Activated CD8-positive, alpha-beta memory T cell treated with anti-CD3 and anti-CD28 coated beads, Interleukin-2, amount 10 ng/mL, durations not matched to agents 7 days and 5 days (primary cell): ENCODE measurements at places on chromosomes 13 and 19. TPM values are rescaled to one million over a fixed set of nuclear protein-coding genes. Genes with fewer than 3 reads are reported as not detected.

Gene ZNF470
- total RNA-seq, result 4.0 TPM

Gene FLT3
- total RNA-seq, result not detected

Gene PPP2R1A
- total RNA-seq, result 168 TPM

Gene ANGPTL8
- not detected for total RNA-seq

Gene ERVV-1
- total RNA-seq, result not detected

Gene AZU1
- not detected for total RNA-seq

Gene OSCAR
- 0.44 TPM for total RNA-seq

Gene CABP5
- not detected for total RNA-seq

Gene URAD
- not detected for total RNA-seq

DNA sequence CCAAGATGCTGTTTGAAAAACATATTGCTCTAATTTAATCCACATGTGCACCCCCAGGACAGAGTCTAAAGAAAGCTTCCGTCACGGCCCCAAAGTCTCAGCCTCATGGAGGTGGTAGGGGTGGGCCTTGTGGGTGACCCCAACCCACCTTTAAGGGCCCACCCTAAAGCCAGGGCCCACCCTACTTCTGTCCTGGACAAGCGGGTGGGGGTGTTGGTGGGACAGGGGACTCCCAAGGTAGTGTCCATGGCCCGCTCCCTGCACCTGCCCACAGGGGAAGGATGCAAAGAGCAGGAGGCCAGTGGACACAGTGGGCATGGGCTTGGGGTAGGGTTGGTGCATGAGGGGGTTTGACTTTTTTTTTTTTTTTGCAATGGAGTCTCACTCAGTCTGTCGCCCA, 66.8 kb downstream of the KCTD15 start:
- no peak for DNase-seq

DNA sequence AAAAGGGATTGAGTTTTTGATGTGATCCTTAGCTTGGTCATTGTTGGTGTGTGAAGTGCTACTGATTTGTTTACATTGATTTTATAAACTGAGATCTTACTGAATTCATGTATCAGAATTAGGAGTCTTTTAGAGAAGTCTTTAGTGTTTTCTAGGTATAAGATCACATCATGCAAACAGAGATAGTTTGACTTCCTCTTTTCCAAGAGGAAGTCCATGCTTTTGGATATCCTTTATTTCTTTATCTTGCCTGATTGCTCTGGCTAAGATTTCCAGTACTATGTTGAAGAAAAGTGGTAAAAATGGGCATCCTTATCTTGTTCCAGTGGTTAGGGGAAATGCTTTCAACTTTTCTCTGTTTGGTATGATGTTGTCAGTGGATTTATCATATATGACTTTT, 561.2 kb upstream of the SLITRK1 start:
- DNase-seq, result no peak

DNA sequence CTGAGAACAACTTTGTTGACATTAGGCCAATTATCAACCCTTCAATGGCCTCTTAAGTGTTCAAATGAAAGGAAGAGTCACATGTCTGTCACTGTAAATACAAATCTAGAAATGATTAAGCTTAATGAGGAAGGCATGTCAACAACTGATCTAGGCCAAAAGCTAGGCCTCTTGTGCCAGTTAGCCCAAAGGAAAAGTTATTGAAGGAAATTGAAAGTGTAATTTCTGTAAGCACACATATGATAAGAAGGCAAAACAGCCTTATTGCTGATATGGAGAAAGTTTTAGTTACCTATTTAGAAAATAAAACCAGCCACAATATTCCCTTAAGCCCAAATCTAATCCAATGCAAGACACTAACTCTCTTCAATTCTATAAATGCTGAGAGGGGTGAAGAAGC, 604.7 kb downstream of the SLITRK6 start:
- no peak for DNase-seq

- DNase-seq, result no peak
These were observed 822 bp downstream of the ADPRHL1 start for GRCh38 chr13:113452466-113452865.

DNA sequence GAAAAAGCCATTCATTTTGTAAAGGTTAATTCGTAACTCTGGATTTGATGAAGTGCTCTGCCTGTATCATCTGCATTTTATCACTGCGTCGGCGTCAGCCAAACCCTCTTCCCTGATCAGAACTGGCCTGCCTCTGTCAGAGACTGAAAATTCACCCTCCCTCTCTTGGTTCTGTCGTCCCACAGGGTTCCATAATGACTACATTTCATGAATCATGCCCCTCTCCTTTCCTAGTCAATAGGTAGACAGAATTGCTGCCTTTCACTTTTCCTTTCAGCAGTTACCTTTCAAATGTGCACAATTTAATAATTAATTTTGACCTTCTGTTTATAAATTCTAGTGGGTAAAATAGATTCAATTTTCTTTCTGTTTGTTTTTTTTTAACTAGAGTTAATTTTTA, 423.4 kb downstream of the RFC3 start:
- DNase-seq, result no peak

- DNase-seq, result no peak
These were observed 1.9 kb upstream of the TMEM59L start for GRCh38 chr19:18610556-18611326.

DNA sequence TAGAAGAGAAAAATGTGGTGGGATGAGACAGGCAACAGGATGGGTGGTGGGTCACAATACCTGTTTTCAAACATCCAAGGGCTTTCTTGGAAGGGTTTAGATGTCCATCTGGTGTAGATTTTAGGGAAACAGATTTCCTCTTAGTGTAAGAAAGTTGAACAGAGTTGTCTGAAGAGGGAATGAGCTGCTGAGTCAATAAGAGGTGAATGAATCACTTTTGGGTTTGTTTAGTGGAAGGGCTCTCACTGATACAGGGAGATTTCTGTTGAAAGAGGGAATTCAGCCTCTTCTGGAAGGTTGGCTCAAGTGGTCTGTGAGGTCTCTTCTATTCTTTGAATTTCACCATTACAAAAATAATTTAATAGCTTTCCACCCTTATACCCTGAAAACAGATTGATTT, 54.6 kb downstream of the LACC1 start:
- no peak for DNase-seq

- DNase-seq, result no peak
These were observed at the start of gene GDF15 for GRCh38 chr19:18385675-18386542. Gene GDF15 (plus strand): TSS chr19:18386158. CDS start chr19:18386190, 32 bp downstream.

DNA sequence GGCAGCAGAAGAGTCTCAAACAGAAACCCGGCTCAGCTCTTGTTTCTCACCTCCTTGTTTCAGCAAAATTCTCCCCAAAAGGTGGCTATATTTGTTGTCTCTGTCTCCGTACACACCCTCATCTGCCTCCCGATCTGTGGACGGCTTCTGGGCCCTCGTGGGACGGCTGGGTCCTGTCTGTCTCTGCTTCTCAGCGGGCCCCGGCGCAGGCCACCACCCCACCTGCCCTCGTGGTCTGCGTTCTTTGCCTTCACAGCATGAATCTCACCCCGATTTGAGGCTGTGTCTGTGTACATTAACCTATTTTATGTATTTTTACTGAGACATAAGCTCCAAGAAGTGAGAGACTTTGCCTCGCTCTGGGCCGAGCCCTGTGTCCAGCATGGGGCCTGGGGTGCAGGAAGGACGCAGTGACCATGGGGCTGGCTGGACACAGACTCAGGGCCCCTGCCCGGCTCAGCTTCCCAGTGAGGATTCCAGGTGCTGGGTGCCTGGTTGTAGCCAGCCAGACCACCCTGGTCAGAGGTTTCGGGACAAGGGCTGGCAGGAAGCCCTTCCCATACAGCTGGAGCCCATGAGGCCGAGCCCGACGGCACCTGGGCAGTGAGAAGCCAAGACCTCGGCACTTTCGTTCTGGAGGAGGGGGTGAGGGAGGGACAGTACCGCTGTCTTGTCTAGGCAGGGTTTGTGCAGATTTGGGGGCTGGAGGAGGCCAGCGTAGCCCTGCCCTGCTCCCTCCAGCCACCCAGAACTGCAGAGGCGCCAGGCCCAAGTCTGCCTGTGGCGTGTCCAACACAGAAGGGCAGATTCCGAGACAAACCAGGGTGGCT, 78.5 kb upstream of the MCF2L start:
- no peak for DNase-seq

- DNase-seq, result no peak
These were observed 2.2 kb upstream of the FREM2 start for GRCh38 chr13:38684714-38685113.

- DNase-seq, result no peak
These were observed 14.2 kb downstream of the CACNA1A start for GRCh38 chr19:13492128-13492527.

DNA sequence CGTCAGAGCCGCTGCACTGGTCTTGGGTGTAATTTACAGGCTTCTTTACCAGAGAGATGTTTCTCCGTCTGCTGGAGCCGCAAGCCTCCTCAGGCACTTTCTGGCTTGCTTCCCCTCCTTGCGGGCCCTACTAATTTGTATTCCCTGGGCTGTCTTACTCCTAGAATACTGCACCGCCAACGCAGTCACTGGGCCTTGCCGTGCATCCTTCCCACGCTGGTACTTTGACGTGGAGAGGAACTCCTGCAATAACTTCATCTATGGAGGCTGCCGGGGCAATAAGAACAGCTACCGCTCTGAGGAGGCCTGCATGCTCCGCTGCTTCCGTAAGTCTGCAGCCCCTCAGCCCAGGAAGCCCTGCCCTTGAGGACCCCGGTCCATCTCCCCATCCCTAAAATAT, 14.1 kb upstream of the C19orf33 start:
- no peak for DNase-seq

DNA sequence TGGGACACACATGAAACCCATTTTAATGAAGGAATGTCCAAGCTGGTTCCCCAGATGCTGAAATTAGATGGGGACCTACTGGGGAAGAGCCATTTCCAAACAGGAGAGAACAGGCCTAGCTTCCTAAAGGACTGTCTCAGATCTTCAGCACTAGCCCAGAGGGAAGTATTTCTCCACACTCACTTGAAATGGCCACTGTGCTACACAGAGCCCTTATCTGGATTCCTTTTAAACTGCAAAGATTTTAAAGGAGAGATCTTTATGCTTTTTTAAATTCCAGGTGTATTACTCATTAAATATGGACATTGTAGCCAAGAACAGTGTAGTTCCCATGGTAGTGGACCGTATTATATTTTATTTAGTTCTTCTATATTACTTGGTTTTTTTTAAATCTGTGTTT, 255.3 kb downstream of the SHISA2 start:
- DNase-seq, result no peak

GRCh38 chr13:110944121-110944967, 29.5 kb upstream of the ANKRD10 start:
- DNase-seq, result peak; percentile 67
